ENCODE measurements at places on chromosomes 6 and 20. TPM values are rescaled to one million over a fixed set of nuclear protein-coding genes. Genes with fewer than 3 reads are reported as not detected.

SSTR4 gene
- not detected for total RNA-seq

MGME1 gene
- total RNA-seq: 31.8 TPM

PSORS1C1 gene
- total RNA-seq: not detected

WFDC10B gene
- not detected for total RNA-seq

BMP7 gene
- total RNA-seq: not detected

TMEM200A gene
- 1.7 TPM for total RNA-seq

RSPH4A gene
- total RNA-seq: 0.28 TPM

SKIC2 gene
- total RNA-seq: 110 TPM

RSPO3 gene
- not detected for total RNA-seq

IL22RA2 gene
- total RNA-seq: not detected

RIMS1 gene
- not detected for total RNA-seq

RPS6KA2 gene
- total RNA-seq: 4.6 TPM

TRIM31 gene
- total RNA-seq: not detected

ZGPAT gene
- 29.9 TPM for total RNA-seq

ACTL10 gene
- total RNA-seq: 4.6 TPM

SLC16A10 gene
- total RNA-seq: 3.5 TPM

TNF gene
- 215 TPM for total RNA-seq

MPIG6B gene
- not detected for total RNA-seq

TEAD3 gene
- total RNA-seq: 0.53 TPM

EPHA7 gene
- total RNA-seq: not detected

TNNC2 gene
- total RNA-seq: not detected

BTN1A1 gene
- total RNA-seq: not detected

HLA-DOB gene
- total RNA-seq: 0.77 TPM

CRISP3 gene
- total RNA-seq: not detected
